ENCODE measurements at places on chromosomes 12 and 14.

GRCh38 chr14:72387726-72388125 is 455.5 kb downstream of the RGS6 start:
- no peak for DNase-seq

GRCh38 chr12:104482748-104483147 is 26.0 kb downstream of the CHST11 start:
- no peak for DNase-seq

GRCh38 chr12:3967556-3968160 is 94.5 kb upstream of the PARP11 start:
- DNase-seq = no peak

- no peak for DNase-seq
Observed at GRCh38 chr12:130764475-130765185, 48.5 kb upstream of the RIMBP2 start.

- no peak for DNase-seq
Observed at GRCh38 chr14:72539661-72540315, 354.1 kb downstream of the DPF3 start.

DNA sequence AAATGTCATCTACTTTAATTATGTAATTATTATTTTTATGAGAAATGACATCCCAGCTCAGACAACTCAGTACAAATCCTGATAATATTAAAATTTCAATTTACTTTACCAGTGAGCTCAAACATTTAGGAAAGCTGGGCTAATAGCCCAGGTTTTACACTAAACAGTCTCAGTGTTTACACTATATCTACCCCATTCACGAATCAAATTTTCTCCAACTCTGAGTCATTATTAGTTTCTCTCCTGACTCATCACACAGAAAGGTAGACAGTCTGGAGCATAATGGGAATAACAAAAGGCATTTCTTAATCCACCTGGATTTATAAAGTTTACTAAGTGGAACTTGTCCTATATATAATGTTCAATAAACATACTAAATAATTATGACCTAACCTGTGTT is 5.7 kb downstream of the PAWR start:
- no peak for DNase-seq

DNA sequence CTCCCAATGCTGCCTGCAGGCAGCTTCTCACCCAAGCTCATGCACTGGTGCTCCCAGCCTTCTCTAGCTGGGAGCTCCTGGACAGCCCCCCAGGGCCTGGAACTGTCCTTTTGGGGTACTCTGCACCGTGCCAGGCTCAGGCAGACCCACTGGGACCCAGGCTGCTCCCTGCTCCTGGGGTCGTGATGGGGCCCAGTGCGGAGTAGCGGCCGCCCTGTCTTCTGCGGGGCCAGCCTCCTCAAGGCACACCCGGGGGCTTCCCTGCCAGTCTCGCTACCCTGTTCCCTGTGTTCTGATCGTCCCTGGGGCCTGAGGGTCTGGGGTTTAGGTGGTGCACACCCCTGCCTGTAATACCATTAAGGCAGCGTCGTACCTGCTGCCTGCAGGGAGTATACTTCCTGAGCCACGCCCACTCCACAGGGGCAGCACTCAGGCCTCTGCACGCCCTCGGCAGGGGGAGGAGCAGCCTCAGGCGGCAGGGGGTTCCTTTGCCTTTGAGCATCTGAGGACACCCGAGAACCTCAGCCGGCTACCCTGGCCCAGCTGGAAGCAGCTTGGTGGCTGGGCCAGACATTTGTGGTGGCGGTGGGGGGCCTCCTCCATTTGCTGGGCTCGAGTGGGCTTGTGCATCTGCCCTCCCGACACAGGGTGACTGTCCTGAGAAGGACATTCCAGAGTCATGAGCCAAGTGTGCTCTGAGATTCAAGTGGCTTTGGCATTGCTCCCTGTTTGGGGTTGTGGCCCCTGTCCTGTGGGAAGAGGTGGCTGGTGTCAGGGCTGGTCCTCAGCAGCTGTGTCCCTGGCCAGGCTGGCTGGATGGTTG is 9.2 kb upstream of the CRIP2 start:
- DNase-seq = no peak

- no peak for DNase-seq
Observed at GRCh38 chr14:96737881-96738280, 59.3 kb upstream of the VRK1 start.

DNA sequence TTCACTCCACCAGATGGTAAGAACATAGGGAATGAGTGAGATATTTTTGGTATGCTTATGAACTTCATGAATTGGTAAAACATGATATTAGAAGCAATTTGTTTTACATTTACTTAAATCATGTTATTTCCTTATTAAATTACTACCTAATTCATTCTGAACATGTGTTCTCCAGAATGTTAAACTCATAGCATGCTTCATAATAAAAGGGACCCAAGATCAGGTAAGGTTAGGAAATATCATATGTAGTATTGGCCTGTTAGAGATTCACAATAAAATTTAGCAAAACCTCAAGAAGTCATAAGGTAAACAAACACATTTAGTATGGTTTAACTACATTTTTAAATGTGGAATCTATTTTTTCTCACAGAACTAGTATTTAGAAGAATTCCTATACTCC is 28.2 kb downstream of the PTPRQ start:
- no peak for DNase-seq

GRCh38 chr14:36320897-36321381 is 502 bp upstream of the MBIP start:
- no peak for DNase-seq

DNA sequence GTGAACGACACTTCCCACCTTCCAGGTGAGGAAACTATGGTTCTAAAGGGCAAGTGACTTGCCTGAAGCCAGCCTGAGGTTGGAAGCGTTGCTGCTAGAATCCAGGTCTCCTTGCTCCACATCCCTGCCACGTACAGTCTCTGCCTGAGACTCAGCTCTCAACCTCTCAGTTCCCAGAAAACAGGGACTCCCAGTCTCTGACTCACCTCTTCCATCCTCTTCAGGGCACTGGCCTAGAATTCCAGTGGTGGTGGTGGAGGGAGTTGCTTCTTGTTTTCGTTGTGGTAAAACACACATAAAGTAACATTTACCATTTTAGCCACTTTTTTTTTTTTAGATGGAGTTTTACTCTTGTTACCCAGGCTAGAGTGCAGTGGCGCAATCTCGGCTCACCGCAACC is 7.3 kb downstream of the GPR68 start:
- DNase-seq = no peak

- DNase-seq = no peak
Observed at GRCh38 chr12:67509666-67510386, 138.7 kb upstream of the DYRK2 start.

DNA sequence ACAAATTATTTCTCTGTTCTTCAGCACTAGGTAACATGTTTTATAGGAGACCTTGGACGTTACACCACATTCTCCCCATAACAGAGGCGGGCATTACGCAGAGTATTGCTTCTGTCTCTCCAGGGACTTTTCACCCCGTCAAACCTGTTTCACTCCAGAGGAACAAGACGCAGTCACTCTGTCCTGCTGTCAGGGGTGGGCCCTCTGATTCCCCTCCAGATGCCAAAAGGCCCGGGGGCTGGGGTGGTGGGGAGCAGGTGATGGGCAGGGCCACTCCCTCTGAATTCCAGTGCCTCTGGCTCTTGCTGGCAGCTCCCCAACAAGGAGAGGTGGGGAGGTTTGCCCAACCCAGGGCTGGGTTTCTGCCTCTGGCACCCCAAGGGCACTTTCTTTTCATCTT is 71.9 kb downstream of the NTF3 start:
- no peak for DNase-seq

- DNase-seq = no peak
Observed at GRCh38 chr14:54577494-54577893, 10.6 kb downstream of the SAMD4A start.

- DNase-seq = no peak
Observed at GRCh38 chr12:77821699-77822203, 8.9 kb upstream of the NAV3 start.

- no peak for DNase-seq
Observed at GRCh38 chr14:54829486-54830224, 73.0 kb downstream of the GCH1 start.

DNA sequence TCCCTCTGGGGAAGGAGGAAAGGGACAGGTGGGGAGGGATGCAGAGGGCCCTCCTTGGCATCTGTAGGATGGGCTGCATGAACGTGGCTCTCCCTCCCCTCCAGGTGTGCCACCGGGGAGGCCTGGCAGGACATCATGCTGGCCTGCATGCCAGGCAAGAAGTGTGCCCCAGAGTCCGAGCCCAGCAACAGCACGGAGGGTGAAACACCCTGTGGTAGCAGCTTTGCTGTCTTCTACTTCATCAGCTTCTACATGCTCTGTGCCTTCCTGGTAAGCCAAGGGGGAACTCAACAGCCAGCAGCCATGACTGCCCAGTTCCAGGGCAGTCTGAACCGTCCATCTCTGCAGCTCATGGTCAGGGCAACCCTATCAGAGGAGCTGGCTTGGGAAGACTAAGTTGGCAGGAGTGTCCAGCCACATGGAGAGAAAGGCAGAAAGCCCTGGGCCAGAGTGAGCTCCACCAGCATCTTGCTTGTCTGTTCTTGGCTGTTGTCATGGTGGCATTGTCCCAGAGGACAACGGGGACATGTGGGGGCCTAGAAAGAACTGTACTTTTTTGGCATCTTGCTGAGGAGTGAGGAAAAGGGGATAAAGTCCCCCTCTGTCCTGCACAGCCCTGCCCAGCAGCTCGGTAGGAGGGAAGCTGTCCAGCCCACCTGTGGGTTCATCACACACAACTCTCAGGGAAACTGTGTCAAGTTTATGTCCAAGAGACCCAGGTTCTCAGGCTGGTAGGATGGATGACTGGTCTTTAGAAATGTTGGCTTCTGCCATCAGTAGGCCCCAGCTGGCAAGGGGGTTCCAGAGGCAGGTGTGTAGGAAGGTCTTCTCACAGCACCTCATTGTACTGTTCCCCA is 129.8 kb upstream of the FKBP4 start:
- peak; percentile 23 for DNase-seq

DNA sequence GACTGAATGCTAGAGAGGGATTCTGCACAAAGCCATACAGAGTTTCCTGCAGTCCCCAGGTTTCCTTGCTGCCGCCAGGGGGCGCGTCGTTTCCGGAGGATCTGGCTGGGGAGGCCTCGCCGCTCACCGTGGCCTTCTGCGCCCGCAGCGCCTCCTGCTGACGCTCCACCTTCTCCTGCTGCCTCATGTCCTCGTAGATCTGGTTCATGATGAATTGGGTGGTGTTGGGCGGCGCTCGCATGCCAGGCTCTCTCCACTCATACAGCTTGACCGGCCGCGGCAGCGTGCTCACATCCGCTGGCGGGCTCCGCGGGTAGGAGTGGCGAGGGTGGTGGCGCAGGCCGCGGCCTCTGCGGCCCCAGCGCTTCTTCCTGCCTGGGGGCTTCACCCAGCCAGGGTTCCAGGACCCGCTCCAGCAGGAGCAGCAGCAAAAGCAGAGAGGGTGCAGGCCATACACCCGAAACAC is 987 bp downstream of the CCER1 start:
- DNase-seq = no peak

GRCh38 chr12:124389138-124389724 is 94.3 kb downstream of the RFLNA start:
- peak; percentile 92 for DNase-seq

DNA sequence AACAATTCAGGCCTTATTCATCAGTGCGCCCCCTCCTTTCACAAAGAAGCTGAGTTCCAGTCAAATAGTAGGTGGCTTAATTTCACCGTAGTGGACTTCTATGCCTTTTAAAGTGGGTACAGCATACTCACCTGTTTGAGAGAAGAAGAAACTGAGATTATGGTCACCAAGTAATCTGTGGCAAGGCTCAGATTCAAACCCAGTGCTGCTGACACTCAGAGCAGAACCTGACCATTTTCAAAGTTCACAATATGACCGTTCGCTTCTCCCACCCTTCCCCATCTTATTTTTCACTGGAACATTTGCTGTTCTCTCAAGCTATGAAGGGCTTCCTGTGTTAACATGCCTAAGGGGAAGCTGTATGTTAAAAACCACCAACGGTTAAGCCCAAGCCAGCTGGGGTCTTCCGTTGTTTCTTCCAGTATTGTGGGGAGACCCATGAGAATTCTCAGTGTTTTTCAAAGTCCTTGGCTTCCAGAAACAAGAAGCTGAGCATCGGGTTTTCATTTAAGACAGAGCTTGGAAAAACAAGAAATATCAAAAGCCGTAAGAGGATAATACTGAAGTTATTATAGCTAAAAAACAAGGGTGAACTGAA is 6.1 kb upstream of the PSMA6 start:
- DNase-seq = no peak

DNA sequence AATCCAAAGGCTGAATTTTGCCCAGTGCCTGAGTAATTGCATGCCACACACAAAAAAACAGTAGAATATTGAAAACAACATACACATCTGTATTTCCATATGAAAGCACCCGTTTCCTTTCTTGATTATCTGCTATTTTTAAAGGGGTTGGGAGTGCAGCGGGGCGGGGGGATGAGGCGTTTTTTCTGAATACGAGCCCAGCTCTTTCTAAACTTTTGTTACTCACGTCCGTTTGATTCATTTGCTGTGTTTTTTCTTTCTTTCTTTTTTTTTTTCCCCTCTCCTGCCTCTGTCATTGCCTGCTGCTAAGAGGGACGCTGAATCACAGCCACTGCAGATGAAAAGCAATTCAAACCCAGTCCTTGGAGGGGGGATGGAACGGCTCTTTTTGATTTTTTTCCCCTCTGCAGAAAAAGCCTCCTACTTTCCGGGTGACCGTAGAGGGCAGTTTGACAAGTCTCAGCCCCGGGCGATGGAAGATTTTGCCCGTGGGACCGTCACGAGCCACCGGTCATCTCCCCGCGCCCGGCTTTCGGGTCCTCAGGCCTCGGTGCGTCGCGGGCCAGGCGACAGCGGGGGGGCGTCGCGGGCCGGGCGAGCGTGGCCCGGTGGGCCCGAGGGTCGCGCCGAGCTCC is 572 bp upstream of the RASSF8 start:
- DNase-seq = no peak

GRCh38 chr14:102774391-102775153 is 2.7 kb upstream of the TRAF3 start:
- DNase-seq = no peak

- no peak for DNase-seq
Observed at GRCh38 chr14:28751467-28752058, 15.0 kb upstream of the FOXG1 start.

DNA sequence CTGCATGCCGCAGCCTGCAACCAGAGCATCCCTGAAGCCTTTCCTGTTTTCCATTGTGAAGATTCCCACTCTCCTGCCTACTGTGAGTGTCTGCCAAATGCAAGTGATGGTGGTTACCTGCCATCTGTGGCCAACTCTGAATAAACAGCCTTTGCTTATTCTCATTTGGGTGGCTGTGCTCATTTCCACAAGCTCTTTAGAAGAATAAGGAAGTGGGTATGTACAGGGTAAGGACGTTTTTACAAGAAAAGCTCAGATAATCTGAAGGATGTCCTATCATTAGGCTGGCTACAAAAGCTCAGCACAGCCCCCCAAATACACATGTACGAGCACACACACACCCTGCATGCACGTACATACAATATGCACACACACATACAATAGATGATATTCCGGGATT is 7.3 kb upstream of the RNASE1 start:
- no peak for DNase-seq

All from right lobe of liver (tissue), 6 donors.